ENCODE measurements at places on chromosomes 6 and 20.

DNA sequence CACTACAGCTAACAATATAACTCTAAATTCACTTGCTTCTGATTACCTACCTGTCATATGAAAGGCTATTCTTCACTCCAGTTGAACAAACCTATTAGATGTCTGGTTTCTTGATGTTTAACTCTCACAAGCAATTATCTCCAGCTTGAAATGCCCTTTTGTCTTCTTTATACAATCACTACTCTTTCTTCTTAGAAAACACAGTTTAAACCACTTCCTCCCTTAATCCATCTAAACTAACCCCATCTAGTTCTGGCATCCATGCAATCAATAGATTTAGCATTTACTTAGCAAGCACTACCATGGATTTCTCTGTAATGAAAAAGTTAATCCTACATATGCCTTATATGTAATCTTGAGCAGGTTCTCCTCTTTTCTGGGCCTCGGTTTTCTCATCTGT lies 127.3 kb downstream of the ATXN1 start:
- DNase-seq: no peak

- no peak for DNase-seq
Measured at GRCh38 chr20:8061861-8062518, 42.4 kb upstream of the TMX4 start.

DNA sequence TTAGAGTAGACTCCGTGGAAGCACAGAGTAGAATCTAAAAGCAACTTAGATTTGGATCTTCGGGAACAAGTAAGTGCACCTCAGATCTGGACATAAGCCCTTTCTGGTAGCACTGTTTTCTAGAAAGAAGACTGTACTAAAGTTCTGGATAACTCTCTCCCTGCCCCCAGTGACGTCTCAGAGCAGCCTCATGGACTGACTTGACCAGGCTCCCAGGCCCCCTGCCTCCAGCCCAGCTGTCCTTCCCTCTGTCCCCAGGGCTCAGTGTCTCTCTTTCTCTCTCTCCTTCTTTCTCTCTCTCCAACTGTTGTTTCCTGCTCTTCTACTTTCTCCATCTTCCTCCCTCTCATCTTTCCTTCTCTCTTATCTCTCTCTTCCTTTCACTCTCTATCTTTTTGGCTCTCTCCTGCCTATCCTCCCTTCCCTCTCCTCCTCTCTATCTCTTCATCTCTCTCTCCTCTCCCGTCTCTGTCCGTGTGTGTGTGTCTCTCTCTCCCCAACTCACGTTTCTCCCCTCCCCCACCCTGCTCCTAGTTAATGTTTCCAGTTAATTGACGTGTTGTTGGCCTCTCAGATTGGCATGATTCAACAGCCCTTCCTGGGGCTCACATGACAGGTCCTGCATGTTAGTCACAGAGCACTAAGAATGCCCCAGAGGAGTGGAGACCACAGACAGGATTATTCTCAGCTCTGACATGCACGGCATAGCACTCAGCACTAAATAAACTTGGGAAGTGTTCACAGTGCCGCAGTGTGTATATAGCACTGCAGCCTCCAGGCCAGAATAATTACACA lies 180.4 kb upstream of the FOXQ1 start:
- no peak for DNase-seq

DNA sequence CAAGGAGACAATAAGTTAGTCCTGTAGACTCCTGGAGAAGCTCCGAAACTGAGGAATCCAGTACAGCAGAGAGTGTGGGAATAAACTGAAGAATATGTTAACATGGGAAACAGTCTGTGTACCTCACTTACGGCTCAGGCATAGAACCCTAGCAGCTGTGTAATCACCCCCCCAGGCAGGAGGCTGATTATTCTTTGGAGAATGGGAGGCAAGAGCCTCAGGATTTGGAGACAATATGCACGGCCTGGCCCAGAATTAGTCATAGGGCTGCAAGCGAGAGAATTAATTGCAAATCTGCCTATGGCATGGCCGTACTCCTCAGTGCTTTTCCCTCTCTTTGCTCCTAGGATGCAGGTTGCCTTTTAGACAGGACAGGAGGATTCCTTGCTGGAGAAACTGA lies 27.5 kb upstream of the FYN start:
- no peak for DNase-seq

DNA sequence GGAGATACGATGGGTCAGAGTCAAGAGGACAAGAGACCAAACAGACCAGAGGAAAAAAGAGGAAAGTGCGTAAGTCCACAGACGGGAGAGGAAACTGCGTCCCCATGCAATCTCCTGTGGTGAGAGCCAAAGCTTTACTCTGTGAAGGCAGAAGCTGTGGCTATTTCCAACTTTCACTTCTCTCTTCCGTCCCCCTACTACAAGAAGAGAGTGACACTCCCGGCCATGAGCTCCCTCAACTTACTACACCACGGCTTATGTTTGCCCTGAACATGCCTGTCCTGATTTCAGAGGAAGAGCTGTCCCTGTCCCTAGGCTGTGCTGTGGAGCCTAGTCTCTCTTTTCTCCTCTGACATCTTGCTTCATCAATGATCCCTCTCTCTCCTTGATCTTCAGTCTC lies 11.5 kb upstream of the SSR1 start:
- DNase-seq: no peak

- no peak for DNase-seq
Measured at GRCh38 chr20:62306414-62307187, 3.8 kb downstream of the ADRM1 start.

- DNase-seq: no peak
Measured at GRCh38 chr6:147438758-147439528, 69.5 kb upstream of the SAMD5 start.

DNA sequence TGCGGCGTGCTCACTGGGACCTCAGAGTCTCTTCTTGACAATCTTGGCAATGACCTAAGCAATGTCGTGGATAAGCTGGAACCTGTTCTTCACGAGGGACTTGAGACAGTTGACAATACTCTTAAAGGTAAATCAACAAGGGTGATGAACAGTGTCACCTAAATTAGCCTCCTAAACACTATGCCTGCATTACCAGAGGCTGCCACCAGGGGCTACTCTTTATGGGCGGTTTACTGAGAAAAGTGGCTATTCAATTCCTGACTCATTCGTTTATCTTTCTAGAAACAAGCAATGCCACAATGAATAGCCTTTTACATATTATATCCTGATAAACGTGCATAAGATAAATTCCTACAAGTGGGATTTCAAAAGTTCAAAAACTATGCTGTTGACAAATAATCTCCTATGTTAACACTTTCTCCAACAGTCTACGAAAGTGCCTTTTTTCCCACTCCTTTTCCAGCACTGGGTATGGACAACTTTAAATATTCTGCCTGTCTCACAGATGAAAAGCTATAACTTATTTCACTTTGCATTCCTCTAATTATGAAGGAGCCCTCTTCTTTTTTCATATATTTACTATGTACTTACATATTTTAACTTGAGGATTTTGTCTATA lies 1.3 kb downstream of the BPIFA2 start:
- peak; percentile 8 for DNase-seq

DNA sequence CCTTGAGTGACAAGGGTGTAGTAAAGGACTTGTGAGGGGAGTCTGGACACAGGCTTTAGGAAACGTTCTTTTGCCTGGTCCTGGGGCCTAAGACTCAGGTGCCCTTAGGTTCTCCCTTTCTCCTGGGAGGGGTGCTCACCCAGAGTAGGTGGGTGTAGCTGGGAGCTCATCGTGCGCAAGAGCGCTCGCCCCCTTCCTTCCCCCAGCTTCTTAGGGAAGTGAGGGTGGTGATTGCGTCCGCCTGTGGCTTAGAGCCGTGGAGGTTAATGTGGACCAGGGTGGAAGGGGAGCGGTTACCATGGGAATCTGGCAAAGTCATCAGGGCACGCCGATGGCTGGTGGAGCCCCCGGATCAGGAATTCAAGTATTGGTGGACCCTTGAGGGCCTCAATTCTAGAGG lies 3.3 kb upstream of the AARS2 start:
- DNase-seq: no peak

- DNase-seq: no peak
Measured at GRCh38 chr6:56753811-56754210, 111.1 kb upstream of the DST start.

GRCh38 chr20:3922223-3922982 lies 33.2 kb downstream of the PANK2 start:
- DNase-seq: no peak

DNA sequence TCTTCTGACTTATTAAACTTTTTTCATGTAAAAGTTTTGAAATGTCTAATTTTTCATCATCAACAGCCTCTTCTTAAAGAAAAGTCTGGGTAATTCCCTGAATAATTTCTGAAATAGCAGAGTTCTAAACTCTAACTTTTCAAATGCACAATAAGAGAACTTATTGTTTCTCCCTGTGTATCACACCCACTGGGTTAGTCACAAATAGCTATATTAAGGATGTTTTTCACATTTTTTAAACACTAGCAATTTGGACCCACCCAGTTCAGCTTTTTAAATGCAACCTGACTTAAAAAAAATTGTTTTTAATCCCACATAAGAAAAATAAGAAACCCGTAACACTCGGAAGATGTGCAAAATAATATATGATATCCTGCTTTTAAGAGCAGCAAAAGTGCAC lies 61.4 kb upstream of the UTRN start:
- no peak for DNase-seq

- DNase-seq: peak; percentile 80
Measured at GRCh38 chr6:28673787-28674671, 148.3 kb downstream of the GPX5 start.

All from NCI-H1417 (cell line).